ENCODE measurements at places on chromosomes 7 and 10.

DNA sequence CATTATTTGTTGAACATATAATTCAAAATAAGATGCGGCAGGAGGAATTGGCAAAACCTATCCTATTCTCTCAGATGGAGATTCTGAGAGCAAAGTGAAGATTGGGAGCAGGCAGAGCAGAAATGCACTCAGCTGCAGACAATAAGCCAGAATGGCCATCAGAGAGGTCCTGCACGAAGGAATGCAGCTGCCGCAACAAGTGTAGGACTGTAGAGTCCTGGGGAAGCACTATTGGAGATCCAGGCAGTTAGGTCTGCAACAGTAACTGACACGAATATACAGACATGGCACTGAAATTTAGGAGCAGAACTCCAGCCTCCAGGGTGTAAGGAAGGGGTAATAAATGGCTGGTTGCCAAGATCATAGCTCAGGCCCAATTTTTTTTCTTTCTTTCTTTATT is 10.4 kb upstream of the COL1A2 start:
- no peak for DNase-seq

DNA sequence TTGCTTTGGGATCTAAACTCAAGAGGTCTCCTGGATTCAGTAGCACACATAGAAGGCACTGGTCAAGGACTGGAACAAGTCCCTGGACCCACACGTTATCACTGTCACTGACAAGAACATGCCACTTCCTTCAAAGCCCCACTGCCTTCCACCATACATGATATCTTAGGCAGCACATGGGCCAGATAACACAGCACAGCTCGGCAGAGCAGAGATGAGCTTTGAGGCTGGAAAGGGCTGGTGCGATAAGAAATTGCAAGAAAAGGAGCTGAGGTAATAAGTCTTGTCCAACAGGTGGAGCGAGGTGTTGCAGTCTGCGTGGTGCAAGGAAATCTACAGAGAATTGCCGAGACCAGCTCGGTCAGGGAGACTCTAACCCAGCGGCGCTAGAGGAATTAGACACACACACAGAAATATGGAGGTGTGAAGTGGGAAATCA is 139.8 kb upstream of the CDK13 start:
- DNase-seq, result no peak

DNA sequence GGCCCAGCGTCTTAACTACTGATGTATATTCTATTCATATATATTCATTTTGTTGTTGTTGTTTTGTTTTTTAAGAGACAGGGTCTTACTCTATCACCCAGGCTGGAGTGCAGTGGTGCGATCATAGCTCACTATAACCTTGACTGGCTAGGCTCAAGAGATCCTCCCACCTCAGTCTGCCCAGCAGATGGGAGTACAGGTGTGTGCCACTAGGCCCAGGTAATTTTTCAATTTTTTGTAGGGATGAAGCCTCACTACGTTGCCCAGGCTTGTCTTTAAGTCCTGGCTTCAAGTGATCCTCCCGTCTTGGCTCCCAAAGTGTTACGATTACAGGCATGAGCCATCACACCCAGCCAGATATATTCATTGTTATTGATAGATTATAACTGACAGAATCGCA is 12.9 kb upstream of the STN1 start:
- no peak for DNase-seq

- no peak for DNase-seq
Observed at GRCh38 chr7:107995184-107996071, 7.5 kb downstream of the LAMB1 start.

GRCh38 chr10:15144788-15145187 is 23.7 kb downstream of the NMT2 start:
- no peak for DNase-seq

Measured in BJ (cell line).